Neural crest cell (in vitro differentiated cells): ENCODE measurements at places on chromosomes 4 and X. TPM values are rescaled to one million over a fixed set of nuclear protein-coding genes. Genes with fewer than 3 reads are reported as not detected.

Gene ETDA
- not detected in 2 replicates for total RNA-seq

- no peak for DNase-seq
Measured at GRCh38 chr4:186651624-186652023, 72.0 kb downstream of the FAT1 start.

DNA sequence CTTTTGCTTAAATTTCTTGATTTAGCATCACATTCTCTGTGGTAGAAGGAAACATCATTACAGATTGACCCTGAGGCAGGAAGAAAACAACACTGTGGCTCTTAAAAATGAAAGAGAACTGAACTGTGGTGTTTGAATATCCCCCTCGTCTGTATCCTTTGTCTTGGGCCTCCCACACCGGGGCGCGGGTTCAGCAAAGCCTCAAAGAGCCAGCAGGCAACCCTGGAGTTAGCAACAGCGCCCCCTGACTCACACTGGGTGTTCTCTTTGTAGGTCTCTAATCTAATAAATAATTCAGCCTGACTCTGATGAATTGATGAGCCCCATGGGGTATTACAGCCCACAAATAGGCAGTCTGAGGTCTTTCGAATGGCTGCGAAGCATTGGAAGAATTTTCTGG lies 46.1 kb upstream of the CTSO start:
- DNase-seq = peak; percentile 61

GRCh38 chr4:20017777-20018115 lies 234.0 kb upstream of the SLIT2 start:
- no peak for DNase-seq

Gene PCYT1B
- total RNA-seq = 32.3 and 34.0 TPM in 2 replicates

DNA sequence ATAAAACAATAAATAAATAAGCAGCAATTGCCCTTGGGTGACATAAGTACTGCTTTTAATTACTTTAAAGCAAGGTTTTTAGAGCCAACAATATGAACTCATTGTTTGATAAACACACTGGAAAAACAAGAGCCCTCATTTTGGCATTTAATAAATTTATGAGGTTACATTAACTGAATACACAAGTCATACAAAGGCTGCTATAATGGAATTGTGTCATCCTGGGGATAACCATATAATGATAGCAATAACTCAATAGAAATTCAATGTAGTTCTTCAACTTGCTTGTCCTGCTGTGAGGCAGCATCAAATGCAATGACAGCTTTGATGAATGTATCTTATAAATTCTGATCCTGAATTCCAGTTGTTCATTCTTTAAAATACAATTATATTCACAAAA lies 1512.5 kb downstream of the STIM2 start:
- DNase-seq = no peak

DNA sequence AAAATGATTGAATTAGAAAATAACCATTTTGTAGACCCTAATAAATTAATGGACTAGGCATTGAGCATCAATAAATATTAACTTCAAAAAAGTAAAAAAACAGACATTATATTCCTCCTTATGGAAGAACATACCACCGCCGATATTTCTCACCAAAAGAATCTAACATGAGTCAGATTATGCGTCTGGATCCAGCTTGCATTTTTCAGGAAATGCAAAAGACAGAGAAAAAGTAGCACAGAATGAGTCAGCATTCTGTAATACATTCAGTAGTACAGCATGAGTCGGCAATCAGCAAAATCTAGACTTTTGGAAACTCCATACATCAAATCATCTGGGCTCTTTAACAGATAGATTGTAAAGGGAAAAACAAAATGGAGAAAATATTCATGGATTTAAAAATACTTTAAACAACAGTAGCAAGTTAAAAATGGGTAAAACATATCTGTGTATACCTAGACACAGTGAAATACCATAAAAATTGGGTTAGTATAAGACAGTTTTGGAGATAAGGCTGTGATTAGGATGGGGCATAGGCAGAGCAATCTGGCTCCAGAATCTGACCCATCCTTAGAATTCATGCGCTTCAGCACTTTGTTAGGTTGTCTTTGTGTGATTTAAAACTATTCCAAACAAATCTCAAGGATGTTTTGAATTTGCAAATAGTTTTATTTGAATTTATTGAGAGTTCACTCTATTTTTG lies 633.0 kb upstream of the FAM241A start:
- DNase-seq = no peak

DNA sequence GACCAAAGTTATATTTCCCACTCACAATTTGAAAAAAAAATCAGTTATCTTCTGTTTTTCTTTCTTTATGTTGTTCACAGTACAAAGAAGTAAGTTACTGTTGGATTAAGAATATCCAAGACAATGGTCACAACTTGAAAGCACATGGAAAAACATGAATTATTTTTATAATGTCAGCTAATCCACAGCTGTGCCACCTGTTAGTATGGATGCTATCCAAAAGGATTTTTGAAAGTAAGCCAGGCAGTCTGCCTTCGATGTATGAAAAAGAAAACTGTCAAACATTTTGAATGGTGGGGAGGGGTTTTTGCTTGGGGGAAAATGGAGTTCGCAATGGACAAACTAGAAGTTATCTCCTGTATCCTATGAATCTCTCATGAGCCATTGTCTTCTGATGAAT lies 6.2 kb downstream of the GPM6A start:
- DNase-seq = no peak

Gene SHISA3
- 24.2 and 25.4 TPM in 2 replicates for total RNA-seq

Gene SSX1
- not detected in 2 replicates for total RNA-seq

Gene SLC2A9
- total RNA-seq = 0.26 TPM in 1 of 2 replicates, not detected in the other

GRCh38 chr4:108965016-108965415 lies 202.2 kb upstream of the ETNPPL start:
- DNase-seq = no peak

GRCh38 chr4:6227412-6228157 lies 27.2 kb upstream of the JAKMIP1 start:
- no peak for DNase-seq

Gene NDUFB11
- 113 and 115 TPM in 2 replicates for total RNA-seq

Gene RAB33A
- total RNA-seq = 16.7 and 18.5 TPM in 2 replicates

Gene NOX1
- not detected in 2 replicates for total RNA-seq

DNA sequence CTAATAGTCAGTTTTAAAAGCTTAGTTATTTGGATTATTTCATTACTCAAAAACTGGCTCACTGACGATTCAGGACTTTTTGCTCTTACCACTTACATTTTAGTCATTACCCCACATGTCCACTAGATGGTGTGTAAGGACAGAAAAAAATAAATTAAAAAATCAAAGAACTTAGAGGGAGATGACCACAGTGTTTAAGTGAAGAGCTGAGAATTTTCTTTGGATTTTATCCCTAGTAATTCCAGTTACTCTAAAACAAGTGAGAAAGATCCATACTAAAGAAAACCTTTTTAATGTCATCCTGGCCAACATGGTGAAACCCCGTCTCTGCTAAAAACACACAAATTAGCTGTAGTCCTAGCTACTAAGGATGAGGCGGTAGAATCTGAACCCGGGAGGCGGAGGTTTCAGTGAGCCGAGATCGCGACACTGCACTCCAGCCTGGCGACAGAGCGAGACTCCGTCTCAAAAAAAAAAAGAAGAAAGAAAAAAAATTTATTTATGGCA lies 26.4 kb upstream of the TMPRSS11B start:
- DNase-seq = peak; percentile 13

- DNase-seq = no peak
Measured at GRCh38 chrX:154829134-154829533, 5.3 kb downstream of the SMIM9 start.

GRCh38 chrX:68114573-68115129 lies 318.6 kb downstream of the OPHN1 start:
- no peak for DNase-seq

Gene GPR101
- not detected in 2 replicates for total RNA-seq

Gene FATE1
- total RNA-seq = not detected in 2 replicates

Gene HADH
- total RNA-seq = 71.0 and 74.3 TPM in 2 replicates

DNA sequence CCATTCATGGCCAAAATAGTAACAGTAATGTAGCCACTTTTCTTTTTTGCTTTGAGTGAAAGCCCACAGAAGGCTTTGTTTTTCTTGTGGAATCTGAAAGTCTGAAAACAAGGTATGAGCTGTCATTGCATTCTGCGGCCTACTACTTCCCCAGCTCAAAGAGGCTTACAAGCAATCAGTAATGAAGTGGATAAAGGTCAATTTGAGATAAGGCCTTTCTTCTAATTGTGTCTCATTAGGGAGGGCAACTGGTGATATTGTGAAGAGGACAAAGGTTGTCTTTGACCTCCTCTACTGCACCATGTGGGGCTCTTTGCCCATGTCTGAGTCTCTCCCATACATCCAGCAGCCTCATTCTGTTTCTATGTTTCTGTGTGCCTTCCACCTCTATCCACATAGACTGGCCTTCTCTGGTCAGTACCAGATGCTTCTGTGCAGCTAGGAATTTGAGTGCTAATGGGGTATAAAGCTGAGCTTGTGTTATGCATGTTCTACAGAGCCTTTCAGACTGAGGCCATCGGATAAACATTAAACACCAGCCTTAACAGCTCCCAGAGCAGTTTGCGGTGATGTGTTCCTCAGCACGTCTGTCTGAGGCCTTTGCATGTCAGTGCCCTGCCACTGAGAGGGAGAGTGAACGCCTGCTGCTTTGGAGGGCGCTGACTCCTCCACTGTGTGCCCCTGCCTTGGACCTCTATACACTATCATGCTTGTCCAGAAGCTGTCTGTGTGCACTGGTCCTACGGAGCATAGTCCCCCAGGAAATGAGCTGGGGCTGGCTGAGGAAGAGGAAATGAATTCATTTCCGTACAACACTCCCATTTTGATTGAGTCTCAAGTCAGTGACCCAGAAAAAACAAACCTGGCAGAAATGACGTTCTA lies 80.2 kb downstream of the SH2D1A start:
- no peak for DNase-seq

Gene HTN3
- total RNA-seq = not detected in 2 replicates

DNA sequence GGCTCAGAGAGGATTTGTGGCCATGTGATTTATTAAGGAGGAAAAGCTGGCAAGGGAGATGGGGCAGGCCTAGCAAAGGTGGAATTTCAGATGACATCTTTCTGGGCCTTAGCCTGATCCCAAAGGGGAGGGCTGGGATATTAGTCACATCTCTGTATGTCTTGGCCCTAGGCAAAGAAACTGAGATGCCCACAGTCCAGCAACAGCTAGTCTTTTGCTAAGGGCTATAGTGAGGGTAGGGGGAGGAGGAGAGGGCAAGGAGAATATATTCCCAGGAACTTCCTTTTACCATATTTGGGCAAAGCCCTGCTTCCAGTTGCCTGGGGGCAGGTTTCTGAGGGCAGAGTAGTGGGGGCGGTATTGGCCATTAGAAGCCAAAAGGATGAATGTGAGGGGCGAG lies 209.8 kb upstream of the NR3C2 start:
- no peak for DNase-seq

- no peak for DNase-seq
Measured at GRCh38 chrX:40314070-40314469, 216.3 kb upstream of the BCOR start.

Gene GAGE2A
- total RNA-seq = not detected in 2 replicates
